Cardiac ventricle fibroblast (primary cell): ENCODE measurements at places on chromosomes 16 and 17. TPM values are rescaled to one million over a fixed set of nuclear protein-coding genes. Genes with fewer than 3 reads are reported as not detected.

TBC1D3E gene
- total RNA-seq = not detected in 2 replicates

KRTAP4-3 gene
- not detected in 2 replicates for total RNA-seq

CNOT1 gene
- total RNA-seq = 63.1 and 67.6 TPM in 2 replicates

STX1B gene
- 0.25 and 0.29 TPM in 2 replicates for total RNA-seq

CSH1 gene
- not detected in 2 replicates for total RNA-seq

ABCA6 gene
- 98.0 and 110 TPM in 2 replicates for total RNA-seq

TRAPPC2L gene
- total RNA-seq = 36.3 and 41.2 TPM in 2 replicates

TMEM100 gene
- total RNA-seq = 2.1 and 2.9 TPM in 2 replicates

NME2 gene
- total RNA-seq = 576 and 723 TPM in 2 replicates

C16orf74 gene
- total RNA-seq = 0.31 and 2.2 TPM in 2 replicates

FBXW10B gene
- total RNA-seq = 0.37 TPM in 1 of 2 replicates, not detected in the other

PLA2G10 gene
- total RNA-seq = not detected in 2 replicates

SAMD14 gene
- total RNA-seq = 1.1 and 1.5 TPM in 2 replicates

HOXB9 gene
- not detected in 2 replicates for total RNA-seq

CAPNS2 gene
- total RNA-seq = 0.56 TPM in 1 of 2 replicates, not detected in the other

CFAP119 gene
- 0.62 and 0.93 TPM in 2 replicates for total RNA-seq

GFAP gene
- total RNA-seq = not detected in 2 replicates

CTRL gene
- total RNA-seq = 0.62 TPM in 1 of 2 replicates, not detected in the other

SPN gene
- total RNA-seq = not detected in 2 replicates

CIBAR2 gene
- total RNA-seq = not detected in 2 replicates

TMEM114 gene
- total RNA-seq = not detected in 2 replicates

CHST6 gene
- total RNA-seq = 0.54 and 0.56 TPM in 2 replicates

HYDIN gene
- total RNA-seq = 0.06 and 0.24 TPM in 2 replicates
